ENCODE measurements at places on chromosomes 1 and 21.

- no peak for DNase-seq
These were observed 66.0 kb downstream of the VCAM1 start for GRCh38 chr1:100785470-100786052.

- no peak for DNase-seq
These were observed 24.4 kb upstream of the FAM89A start for GRCh38 chr1:231064418-231064817.

DNA sequence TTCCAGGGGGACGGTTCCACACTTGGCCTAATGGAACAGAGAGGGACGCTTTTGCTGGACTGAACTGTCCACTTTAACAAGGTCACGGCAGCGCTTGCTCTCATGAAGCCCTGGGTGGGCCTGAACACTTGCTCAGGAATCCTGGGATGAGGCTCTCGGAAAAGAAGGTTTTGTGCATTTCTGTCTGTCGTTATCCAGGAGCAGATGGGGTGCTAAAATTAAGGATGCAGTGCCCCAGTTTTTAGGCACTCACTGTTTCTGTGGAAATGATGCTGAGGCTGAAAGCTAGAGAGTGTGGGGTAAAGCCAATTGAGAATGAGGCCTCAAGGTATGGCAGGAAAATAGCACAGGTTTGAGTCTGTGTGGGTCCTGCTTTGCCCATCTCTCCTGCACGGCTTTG, 111.0 kb downstream of the DAB1 start:
- DNase-seq, result no peak

GRCh38 chr1:6603915-6604558, 1.4 kb upstream of the KLHL21 start:
- DNase-seq, result no peak

- no peak for DNase-seq
These were observed 141.3 kb upstream of the ADAMTS5 start for GRCh38 chr21:27108228-27108627.

GRCh38 chr1:64196074-64196870, 7.2 kb upstream of the UBE2U start:
- no peak for DNase-seq

DNA sequence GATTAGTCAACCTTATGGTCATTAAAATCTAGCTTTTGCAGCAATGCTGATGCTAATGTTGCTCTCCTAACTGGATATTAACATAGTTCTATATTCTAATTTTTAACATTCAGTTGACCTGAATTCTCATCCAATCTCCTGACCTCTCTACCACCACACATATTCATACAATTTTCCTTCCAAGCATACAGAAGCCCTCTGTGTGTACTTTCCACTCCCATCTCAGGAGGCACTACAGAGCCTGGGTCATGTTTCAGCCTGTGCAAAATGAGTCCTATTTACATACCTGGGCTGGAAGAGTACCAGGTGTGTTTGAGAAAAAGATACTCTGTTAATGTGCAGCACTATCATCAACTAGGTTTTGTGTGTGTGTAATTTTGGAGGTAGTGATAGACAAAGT, 486.3 kb downstream of the NEGR1 start:
- DNase-seq, result no peak

DNA sequence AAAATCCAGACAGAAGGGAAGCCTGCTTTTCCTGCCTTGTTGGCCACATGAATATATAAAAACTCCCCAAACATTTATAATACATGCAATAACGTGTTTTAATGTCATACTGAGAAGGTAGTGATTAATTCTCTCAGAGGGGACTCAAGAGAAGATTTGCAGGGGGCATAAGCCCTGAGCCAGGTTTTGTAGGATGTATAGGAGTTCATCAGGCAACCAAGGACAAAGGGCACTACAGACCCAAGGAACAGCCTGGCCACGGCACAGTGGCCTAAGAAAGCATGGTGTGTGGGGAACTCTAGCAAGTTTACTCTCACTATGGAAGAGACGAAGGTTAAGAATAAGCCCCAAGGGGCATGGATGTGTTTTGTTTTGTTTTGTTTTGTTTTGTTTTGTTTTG, 15.4 kb upstream of the TNNI1 start:
- no peak for DNase-seq

- no peak for DNase-seq
These were observed 57.9 kb downstream of the CENPF start for GRCh38 chr1:214660900-214661299.

GRCh38 chr1:182071924-182072323, 10.4 kb upstream of the ZNF648 start:
- DNase-seq, result no peak

DNA sequence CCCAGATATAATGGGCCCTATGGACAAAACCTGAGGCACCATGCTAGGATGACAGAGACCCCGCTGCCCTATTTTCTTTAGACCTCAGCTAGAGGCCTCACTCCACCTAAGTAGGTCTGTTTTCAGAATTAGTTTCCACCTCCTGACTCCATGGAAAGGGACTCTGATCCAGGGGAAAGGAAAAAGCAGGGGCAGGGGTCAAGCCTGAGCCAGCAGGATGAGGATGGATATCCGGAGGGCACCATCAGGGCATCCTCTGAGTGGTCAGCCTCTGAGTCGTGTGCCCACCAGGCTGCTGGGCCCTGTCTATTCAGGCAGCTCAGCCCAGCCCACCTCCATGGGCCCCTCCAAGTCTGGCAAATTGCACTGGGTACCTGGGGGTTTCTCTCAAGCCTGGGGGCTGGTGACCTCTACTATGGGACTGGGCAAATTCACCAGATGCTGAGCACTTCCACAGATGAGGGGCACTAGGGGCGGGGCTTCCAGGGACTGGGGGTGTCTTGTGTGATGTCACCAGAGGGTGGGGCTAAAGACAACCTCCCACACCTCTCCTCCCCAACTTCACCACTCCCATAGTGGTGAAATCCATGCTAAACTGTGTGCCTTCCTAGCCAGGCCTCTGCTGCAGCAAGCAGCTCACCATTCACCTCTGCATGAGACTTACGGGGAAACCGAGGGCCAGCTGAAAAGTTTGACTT, 5.5 kb downstream of the PAQR7 start:
- no peak for DNase-seq

DNA sequence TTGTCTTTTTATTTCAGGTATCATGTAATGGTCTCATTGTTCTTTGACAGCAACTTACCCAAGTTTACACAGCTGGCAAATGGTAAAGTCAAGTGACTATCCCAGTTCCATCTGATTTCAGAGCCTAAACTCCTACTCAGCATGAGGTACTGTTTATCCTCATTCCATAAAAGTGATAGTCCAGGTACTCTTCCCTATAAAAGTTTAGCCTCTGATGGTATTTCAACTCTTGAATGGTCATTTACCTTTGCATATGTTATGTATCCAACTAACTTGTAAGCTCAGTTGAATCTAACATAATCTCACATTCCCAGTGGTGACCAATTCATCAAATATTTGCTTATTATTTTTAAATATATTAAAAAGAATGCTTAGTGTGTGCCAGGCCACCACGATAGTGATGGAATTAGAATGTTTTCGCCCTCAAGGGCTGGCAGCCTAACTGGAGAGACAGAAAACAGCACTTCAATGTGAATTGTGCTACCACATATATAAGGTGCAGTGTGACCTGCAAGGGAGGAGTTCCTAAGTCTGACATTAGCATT, 307.1 kb downstream of the CTH start:
- DNase-seq, result no peak

- no peak for DNase-seq
These were observed 207.4 kb downstream of the FGGY start for GRCh38 chr1:59504276-59504675.

- DNase-seq, result no peak
These were observed 60.3 kb downstream of the GALNT2 start for GRCh38 chr1:230127105-230128054.

DNA sequence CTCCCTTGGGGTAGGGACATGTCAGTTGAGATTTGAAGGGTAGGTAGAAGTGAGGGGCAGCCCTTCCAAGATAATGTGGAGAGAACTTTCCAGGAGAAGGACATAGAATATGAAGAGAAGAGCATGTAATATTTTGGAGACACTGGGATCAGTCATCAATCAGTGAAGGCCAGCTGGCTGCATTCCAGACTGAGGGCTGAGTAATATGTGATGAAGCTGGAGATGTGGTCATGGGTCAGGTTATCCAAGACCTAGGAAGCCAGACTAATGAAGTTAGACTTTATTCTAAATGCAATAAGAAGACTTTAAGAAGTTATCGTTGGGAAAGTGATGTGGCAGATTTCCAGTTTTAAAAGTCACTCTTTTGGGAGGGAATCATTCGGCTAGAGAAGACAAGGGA, 262.0 kb downstream of the HMCN1 start:
- no peak for DNase-seq

DNA sequence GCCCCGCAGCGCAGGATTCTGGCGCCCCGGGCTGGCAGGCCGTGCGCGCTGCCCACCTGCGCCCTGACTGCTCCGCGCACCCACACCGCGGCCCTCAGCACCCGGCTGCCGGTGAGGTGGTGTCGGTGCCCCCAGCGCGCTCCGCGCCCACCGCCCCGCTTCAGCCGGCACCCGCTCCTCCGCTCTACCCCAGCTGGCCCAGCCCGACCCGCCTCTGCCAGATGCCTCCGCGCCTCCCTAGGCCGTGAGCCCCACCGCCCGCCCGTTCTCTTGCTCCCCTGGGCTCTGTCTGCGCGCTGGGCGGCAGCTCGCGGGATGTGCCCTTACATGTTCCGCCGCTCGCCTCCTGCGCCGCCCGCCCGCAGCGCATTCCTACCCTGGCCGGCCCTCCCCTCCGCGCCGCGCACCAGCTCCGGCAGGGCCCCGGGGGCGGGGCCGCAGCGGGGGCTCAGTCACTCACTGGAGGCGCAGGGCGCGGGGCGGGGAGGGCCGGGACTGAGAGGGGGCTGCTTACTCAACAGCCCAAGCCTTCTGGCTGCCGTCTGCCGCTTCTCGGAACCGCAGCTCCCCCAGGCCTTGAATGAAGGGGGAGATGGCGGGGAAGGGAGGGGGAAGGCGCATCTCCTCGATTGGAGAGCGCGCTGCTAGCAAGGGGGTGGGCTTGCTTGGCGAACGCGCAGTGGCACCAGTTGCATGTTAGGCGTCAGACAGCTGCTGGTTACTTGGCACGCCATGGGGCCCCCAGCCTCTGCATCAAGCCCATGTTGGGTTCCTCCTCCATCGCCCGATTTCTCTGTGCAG, at the start of gene PHLDA3:
PHLDA3 (minus strand) TSS at position 345 of the 801 bp plus-strand sequence. CDS start 402 bp downstream, outside the sequence.
- DNase-seq, result peak; percentile 72

DNA sequence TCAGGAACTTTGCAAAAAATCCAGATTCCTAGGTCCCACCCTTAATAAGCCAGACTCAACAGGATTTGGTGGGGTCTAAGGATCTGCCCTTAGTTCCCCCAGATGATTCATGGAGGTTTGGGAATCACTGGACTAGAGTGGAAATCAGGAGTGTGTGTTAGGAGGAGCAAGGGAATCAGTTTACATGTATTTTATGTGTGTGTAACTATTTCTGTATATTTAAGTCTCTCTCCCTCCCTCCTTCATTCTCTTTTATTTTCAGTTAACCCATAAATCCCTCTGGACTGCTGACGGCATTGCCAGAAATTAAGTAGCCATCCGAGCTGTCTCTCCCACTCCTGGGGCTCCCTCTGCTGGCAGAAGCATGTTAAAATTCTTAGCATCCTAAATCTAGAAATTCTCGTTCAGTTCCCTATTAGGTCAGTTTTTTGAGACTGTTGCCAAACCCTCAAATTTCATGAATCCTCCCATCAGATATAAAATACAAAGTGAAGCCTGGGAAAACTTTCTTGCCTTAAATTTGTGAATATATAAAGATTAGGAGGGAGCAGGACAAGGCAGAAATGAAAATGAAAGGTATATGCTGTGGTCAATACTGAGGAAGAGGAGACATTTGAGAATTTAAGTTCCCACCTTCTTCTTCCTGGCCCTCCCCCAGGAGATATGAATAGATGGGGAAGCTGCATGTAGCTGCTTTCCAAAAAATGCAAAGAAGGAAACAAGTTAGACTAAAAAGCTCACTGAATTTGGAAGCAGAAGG, 11.7 kb upstream of the HSD11B1 start:
- peak; percentile 84 for DNase-seq

DNA sequence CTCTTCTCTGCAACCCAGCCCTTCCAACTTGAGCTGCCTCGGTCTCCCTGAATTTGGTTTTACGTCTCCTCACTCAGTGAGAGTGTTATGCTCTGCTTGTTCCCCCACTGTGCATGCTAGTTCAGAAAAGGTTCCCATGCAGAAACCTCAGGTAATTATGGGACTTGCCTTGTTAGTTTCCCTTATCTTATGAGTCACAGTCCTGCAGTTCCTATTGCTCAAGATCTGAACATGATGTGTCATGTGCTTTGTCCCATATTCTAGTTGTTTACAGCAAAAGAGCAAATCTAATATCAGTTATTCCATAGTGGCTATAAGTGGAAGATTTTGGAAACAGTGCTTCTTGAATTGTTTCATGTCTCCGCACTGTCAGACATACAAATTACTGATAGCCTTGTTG, 74.4 kb downstream of the DUSP10 start:
- no peak for DNase-seq

GRCh38 chr1:87330057-87330884, 1.6 kb downstream of the LMO4 start:
- DNase-seq, result no peak

DNA sequence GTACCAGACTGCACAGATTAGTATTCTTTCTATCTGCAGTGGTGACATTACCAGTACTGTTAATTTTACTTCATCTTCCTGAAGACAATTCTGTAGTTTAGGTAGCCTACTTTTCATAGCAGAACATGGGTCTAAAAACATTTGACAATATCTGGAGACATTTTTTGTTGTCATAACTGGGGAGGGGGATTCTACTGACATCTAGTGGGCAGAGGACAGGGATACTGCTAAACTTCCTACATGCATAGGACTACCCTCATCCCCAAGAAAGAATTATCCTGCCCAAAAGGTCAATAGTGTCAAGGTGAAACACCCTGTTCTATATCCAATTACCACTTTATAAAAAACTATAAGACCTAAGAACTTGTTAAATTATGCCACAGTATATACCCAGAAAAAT, 3.4 kb upstream of the ARHGAP29 start:
- DNase-seq, result no peak

DNA sequence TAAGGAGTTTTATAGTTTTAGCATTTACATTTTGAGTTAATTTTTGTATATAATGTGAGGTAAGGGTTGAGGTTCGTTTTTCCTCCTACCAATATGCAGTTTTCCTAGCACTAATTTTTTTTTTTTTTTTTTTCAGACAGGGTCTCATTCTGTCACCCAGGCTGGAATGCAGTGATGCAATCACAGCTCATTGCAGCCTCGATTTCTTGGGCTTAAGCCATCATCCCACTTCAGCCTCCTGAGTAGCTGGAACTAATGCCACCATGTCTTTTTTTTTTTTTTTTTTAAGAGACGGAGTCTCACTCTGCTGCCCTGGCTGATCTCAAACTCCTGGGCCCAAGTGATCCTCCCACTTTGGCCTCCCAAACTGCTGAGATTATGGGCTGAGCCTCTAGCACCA, 2.5 kb upstream of the UBASH3A start:
- DNase-seq, result no peak

GRCh38 chr1:194586302-194586701, 1399.9 kb upstream of the B3GALT2 start:
- no peak for DNase-seq

- no peak for DNase-seq
These were observed 9.2 kb downstream of the PTPRF start for GRCh38 chr1:43539726-43540434.

Measured in BE2C (cell line).